ENCODE measurements at places on chromosomes 7 and 10.

GRCh38 chr7:88686468-88687229, 72.9 kb upstream of the ZNF804B start:
- no peak for DNase-seq

DNA sequence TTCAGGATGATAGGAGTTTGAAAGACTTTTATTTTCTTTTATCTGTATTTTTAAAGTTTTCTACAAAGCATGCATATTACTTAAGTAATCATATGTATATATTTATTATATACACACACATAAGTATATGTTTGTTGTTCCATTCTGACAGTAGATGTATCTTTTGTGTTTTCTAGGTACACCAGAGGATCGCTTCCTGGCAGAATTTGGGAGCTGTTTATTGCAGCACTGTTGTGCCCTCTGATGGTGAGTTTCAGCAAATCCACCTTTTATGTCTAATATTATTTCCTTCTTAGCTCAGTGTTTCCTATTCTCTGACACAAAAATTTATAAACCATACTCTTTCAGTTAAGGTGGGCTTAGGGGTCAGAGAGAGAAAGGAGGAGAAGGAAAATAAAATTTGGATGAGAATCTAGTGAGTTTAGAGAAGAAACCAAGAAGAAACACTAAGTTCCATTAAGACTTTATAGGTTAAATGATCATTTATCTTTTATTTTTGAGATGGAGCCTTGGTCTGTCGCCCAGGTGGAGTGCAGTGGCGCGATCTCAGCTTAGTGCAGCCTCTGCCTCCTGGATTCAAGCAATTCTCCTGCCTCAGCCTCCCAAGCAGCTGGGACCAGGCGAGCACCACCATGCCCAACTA, 59.2 kb upstream of the OIT3 start:
- DNase-seq = peak; percentile 8

- DNase-seq = no peak
Observed at GRCh38 chr10:5117026-5117425, 22.8 kb downstream of the AKR1C3 start.

- no peak for DNase-seq
Observed at GRCh38 chr7:26588511-26588910, 275.9 kb downstream of the SKAP2 start.

GRCh38 chr7:122301858-122302760, 2.4 kb downstream of the FEZF1 start:
- no peak for DNase-seq

GRCh38 chr7:74180866-74181265, 6.7 kb downstream of the EIF4H start:
- no peak for DNase-seq

GRCh38 chr7:117950601-117951260, 77.5 kb upstream of the CTTNBP2 start:
- DNase-seq = no peak

All from T-helper 2 cell (primary cell).